ENCODE measurements at places on chromosomes 2 and 18.

- peak; percentile 90 for DNase-seq
Measured at GRCh38 chr2:28395334-28396061, 2.8 kb downstream of the FOSL2 start.

DNA sequence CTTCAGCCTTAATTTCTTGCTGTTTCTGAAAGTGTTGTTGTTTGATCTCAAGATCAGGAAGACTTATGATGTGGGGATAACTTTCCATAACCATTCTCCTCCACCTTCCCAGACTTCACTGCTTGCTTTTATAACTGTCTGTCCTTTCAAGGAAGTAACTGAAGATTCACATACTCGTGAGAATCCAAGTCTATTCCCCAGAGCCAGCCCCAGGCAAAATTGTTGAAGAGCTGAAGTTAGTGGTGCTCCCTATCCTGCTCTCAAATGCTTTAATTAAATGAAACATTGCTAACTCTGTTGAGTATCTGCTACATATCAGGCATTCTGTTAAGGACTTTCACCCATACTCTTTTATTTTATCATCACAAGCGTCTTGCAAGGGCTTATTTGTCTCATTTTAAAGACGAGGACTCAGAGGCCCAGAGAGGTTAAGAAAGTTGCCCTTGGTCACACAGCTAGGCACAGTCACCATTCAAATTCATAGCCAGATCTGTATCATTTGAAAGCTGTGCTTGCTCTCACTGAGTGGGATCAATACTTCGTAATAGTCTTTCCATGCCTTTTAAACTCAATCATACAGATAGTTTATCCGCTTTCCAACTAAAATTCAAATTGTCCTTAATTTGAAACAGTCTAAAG is 189.8 kb upstream of the TCF4 start:
- DNase-seq = no peak

DNA sequence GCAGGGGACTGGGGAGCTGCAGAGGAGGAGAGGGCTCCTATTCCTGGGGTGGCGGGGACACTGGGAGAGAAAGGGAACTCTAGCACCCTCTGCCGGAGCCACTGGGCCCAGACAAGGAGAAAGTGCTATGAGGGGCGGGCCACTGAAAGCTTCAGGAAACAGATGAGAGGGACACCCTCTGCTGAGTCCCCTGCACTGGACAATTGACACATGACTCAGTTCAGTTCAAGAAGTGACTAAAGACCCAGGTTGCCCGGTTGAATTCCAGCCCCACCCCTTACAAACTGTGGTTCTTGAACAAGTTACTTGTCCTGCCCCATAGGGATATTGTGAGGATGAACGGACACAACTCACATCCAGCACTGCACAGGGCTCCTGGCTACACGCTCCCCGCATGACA is 5.0 kb downstream of the RUFY4 start:
- peak; percentile 66 for DNase-seq

GRCh38 chr18:76231402-76231801 is 263.6 kb downstream of the ZNF516 start:
- DNase-seq = no peak

DNA sequence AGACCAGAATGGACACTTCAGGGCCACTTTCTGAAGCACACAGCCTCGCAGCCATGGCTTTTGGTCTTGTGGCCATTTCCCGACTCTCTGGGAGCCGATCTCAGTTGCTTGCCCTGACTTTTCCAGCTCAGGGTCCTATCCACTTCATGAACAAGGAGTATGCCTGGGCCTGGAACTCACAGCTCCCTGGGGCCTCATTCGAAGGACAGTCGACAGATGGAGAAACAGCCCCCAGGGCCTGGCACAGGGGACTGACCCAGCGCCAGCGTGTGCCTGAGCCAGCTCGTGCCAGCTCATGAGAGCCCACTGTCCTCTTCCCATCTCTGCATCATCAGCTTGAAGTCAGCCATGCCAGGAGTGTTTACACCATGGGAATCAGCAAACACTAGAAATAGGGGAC is 134.6 kb upstream of the GPC1 start:
- no peak for DNase-seq
